ENCODE measurements at places on chromosomes 2 and 18. TPM values are rescaled to one million over a fixed set of nuclear protein-coding genes. Genes with fewer than 3 reads are reported as not detected.
A peak's percentile ranks its signal among the peaks of the same experiment; 100 is the strongest.

MERTK gene
- total RNA-seq, result 0.43 TPM

DNA sequence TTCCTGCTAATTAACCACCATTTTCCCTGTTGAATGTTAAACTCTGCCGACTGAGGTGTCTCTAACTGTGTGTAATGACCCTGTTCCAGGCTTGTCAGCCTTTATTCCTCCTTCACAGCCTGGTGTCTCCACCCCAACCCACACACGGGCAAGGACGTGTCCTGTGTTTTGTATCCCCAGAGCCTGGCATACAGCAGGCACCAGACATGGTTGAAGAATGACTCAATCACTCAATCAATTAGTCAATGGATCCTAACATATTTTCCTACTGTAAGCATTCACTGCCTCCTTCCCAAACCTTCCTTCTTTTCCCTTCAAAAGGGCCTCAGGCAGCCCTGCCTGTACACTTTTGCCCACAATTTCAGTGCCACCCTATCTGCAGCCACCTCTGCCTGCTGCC is 2.7 kb upstream of the TNS1 start:
- DNase-seq, result no peak

DNA sequence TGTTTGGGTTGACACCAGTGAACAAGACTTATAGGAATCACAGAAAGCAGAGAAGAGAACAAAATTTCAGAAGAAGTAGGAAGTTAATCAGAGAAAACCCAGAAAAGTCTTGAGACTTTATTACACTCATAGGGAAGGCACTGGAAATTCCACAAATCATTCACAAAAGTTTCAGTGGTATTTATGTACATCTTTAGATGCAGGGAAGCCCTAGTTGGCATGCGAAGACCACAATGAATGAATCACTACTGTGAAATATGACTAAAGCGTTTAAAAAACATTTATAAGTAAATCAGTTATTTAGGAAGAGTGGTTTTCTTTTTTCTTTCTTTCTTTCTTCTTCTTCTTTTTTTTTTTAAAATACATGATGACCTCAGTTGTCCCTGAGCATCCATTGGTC is 105.1 kb downstream of the NUP35 start:
- peak; percentile 6 for DNase-seq

ESPNL gene
- total RNA-seq, result 0.11 TPM

DNA sequence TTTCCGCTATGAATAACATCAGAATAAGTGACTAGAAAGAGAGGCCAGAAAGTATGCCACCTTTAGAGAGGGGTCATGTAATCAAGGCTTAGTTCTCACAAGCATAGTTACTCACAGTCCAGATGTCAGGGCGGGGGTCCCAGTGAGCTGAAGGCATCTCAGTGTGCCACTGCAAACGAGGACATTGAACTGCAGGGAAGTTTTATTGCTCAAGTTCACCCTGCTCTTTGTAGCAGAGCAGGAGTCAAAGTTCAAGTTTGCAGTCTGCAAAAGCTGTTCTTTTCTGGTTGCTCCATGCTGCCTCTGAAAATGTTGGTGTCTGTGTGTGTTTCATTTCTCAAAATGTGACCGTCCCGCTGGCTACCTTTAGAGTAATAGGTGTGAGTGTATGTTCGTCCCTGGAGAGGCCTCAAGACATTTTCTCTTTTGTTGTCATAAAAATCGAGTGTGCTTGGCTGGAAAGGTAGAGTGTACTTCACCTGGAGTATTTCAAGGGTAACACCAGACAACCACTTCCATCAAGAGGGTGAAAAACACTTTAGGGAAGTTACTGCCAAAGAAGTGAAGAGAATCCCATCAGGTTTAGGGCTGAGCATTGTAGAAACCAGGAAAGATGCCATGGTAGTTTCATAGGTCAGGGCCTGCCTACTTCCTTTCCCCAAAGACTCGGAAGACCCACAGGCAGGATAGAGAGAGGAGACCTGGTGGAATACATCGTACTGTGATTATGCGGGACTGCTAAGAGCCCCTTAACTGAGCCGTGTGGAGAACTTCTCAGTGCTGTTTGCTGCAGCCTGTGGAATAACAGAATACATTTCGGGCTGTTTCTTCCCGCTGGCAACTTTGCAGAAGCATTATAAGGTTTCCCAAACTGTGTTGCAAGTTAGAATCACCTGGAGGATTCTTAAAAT is 89.9 kb downstream of the LYPD6 start:
- DNase-seq, result no peak

GRCh38 chr2:136217996-136218395 is 100.0 kb upstream of the CXCR4 start:
- no peak for DNase-seq

TPO gene
- total RNA-seq, result not detected

- no peak for DNase-seq
Measured at GRCh38 chr2:67054728-67055127, 342.4 kb upstream of the ETAA1 start.

PRKAG3 gene
- total RNA-seq, result not detected

DNA sequence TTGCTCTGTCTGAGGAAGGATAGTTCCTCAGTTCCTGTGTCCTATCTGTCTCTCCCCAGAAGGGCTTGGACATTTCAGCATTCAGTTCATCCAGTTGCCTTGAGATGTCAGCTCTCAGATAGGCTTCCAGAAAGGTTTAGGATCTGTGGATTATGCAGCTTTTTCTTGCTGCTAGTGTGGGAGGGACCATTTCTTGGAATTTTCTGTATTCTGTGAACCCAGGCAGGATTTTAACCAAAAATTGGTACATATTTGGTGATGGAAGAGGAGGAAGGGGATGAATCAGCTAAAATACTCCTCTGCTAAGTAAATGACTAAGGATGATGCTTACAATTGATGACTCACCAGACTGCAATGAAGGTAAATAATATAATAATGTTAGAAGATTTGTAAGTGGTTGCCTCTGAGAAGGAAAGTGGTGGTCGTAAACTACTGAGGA is 58.6 kb upstream of the DOCK10 start:
- DNase-seq, result no peak

ABCG8 gene
- total RNA-seq, result not detected

TMEM163 gene
- not detected for total RNA-seq

TCF23 gene
- total RNA-seq, result not detected

GRHL1 gene
- total RNA-seq, result 0.25 TPM

DNA sequence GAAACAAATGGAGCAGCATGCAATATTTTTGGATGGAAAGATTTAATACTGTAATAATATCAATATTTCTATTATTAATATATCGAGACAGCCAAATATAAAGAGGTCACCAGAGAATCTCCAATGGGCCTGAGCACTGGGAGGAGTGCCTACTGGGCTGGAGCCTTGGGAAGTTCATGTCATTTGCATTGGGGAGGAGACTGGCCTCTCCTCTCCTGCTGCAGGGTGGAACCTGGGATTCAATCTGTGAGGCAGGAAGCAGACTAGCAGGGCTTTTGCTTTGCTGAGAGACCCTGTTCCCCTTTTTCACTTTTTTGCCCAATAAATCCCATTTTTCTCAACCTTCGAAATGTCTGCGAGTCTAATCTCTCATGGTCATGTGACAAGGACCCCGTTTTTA is 390.6 kb upstream of the CYRIA start:
- DNase-seq, result no peak

GRCh38 chr2:150480241-150480640 is 7.2 kb downstream of the RND3 start:
- DNase-seq, result no peak

DNA sequence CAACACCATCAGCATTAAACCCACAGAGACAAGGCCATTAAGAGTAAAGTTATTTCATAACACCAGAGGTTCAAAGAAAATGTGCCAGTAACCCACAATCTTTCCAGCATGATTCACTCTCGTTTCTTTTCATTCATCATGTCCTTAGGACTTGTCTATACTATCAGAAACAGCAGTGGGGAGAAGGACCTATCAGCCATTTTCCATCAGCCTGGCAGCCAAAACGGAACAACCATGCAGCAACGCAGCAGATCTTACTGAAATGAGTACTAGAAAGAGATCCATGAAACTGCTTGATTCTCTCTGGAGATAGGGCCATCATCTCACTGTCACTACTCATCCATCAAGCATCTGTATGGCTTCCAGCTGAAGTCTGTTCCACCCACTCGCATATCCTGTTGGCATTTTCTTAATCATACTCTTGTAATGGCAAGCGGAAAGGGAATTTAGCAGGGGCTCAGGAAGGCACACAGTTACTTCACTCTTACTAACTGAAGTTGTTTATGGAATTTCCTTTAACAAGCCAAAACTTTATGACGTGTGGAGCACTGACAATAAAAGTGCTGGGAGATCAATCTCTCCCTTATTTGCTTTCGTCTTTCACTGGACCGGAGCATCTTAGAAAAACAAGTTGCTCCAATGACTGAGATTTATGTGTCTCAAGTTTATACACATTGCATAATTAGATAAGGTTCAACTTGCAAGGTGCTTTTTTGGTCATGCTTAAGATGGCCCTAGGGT is 69.7 kb downstream of the EPHA4 start:
- no peak for DNase-seq

- DNase-seq, result no peak
Measured at GRCh38 chr2:95007031-95007609, 18.4 kb upstream of the MAL start.

DNA sequence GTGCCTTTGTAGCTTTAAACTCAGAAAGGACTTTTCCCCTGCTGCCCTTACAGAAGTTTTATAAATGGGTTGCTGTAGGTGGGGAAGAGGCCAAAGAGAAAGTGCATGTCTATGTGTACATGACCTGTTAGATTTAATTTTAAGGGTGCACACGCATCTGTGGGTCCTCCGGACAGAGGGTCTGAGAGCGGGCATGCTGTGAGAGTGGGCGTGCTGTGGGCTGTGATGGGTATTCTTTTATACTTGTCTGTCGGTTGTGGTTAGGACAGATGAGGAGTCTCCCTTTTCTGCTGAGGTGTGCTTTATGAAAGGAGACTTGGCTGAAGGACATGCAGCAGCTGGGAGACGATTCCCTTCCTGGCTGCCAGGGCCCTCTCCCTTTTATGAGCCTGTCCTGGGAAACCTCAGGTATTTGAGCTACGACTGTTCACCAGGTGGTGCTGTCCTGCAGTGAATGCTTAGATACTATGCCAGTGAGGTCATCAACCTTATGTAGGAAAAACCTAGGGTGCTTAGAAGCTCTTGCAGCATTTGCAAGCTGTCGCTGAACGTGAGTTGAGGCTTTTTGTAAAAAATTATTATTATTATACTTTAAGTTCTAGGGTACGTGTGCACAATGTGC is 67.5 kb downstream of the TANC1 start:
- DNase-seq, result peak; percentile 55

TXNL4A gene
- total RNA-seq, result 189 TPM

GRCh38 chr2:153939124-153939796 is 67.5 kb downstream of the GALNT13 start:
- no peak for DNase-seq

- no peak for DNase-seq
Measured at GRCh38 chr2:32756074-32756727, 128.4 kb downstream of the TTC27 start.

GNLY gene
- total RNA-seq, result 46.7 TPM

RGPD8 gene
- total RNA-seq, result 13.5 TPM

GRCh38 chr2:206570199-206570598 is 72.1 kb upstream of the FAM237A start:
- no peak for DNase-seq

EHD3 gene
- 0.60 TPM for total RNA-seq

DNA sequence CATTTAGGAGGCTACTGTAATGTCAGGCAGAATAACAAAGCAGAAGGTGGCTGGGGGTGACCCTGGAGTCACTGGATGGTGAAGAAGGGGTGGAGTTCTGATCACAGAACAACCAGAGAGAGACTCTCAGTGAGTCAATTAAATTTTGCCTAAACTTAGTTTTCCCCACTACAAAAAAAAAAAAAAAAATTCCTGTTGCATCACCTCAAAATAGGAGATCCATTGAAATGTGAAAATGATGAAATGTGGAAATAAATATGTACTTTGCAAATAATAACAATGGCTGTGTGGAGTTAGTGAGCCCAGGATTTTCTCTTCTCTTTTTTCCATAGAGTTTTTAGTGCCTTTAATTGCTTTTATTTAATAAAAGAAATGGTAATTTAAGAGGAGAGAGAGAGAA is 165.5 kb downstream of the GFPT1 start:
- DNase-seq, result no peak

FAP gene
- not detected for total RNA-seq

DNA sequence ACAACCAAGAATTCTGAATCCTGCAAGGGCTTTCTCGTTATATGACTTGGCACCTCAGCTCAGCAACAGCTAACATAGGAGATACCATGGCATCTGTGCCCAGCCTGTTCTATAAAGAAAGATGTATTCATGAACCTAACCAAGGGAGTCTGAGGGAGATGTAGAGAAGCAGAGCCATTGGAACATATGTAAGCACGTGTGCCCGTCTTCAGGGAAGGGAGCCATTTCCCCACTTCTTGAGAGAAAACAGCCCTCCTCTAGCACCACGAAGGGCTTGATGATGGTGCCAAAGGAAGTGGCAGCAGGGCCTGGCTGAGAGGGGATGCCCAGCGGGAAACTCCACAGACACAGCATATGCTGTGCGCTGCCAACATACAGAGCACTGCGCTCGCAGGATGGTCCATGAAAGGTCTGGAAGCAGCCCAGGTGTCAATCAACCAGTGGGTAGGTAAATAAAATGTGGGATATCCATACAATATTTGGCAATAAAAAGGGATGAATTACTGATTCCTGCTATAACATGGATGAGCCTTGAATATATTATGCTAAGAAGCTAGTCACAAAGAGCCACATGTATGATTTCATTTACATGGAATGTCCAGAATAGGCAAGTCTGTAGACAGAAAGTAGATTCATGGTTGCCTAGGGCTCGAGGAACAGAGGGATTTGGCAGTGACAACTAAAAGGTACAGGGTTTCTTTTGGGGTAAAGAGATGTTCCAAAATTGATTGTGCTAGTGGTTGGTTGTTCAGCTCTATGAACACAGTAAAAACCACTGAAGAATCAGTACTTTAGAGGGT is 16.1 kb downstream of the TMEM247 start:
- DNase-seq, result no peak

C2orf81 gene
- 2.6 TPM for total RNA-seq

- no peak for DNase-seq
Measured at GRCh38 chr2:33616873-33617272, 17.8 kb upstream of the FAM98A start.

RTP5 gene
- total RNA-seq, result 0.22 TPM

DNA sequence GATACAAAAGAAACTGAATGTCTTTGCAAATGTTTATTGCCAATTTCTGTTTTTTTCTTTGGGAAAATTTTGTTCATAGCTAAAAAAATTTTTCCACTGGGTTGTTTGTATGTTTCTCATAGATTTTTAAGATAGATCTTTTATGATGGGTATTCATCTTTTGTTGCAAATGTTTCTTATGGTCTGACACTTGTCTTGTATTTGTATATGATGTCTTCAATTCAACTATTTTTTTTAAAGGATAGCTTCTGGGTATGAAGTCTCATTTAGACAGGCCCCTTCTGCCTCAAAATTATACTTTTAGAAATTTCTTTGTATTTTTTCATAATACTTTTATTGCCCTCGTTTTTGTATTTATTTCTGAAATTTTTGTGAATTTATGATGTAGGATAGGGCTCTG is 73.8 kb downstream of the KCTD1 start:
- DNase-seq, result no peak

EVX2 gene
- not detected for total RNA-seq

- no peak for DNase-seq
Measured at GRCh38 chr2:241560883-241561474, 2.4 kb downstream of the BOK start.

RAPH1 gene
- 1.5 TPM for total RNA-seq

GRCh38 chr2:204898928-204899640 is 353.8 kb downstream of the PARD3B start:
- no peak for DNase-seq
